CD8-positive, alpha-beta memory T cell (primary cell): ENCODE measurements at places on chromosomes 5 and 9.

DNA sequence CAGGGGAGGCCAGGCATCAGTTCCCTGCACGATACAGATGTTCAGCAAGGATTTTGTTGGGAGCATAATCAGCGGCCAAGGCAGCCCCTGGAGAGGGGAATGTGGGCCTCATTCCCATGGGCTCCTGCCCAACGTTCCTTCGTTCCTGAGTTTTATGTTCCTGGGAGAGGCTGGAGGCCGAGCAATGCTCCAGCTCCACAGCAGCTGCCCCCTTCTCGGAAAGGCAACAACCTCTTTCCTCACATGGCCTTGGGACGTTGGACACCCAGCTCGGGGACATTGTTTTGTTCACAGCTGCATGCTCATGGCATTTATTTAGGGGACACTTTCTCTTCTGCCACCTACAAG, 63.8 kb upstream of the COL15A1 start:
- H3K36me3 ChIP-seq, result no peaks in the 10 kb centered on the region
- no peaks in the 10 kb centered on the region for H3K4me1 ChIP-seq
- no peak overlapping the region for H3K4me3 ChIP-seq
- H3K27me3 ChIP-seq, result no peaks in the 10 kb centered on the region
- H3K27ac ChIP-seq, result no peak overlapping the region

GRCh38 chr5:81222285-81222684, 10.8 kb upstream of the CKMT2 start:
- H3K27ac ChIP-seq, result no peak overlapping the region
- H3K27me3 ChIP-seq, result no peaks in the 10 kb centered on the region
- H3K4me3 ChIP-seq, result no peak overlapping the region
- DNase-seq, result no peak

DNA sequence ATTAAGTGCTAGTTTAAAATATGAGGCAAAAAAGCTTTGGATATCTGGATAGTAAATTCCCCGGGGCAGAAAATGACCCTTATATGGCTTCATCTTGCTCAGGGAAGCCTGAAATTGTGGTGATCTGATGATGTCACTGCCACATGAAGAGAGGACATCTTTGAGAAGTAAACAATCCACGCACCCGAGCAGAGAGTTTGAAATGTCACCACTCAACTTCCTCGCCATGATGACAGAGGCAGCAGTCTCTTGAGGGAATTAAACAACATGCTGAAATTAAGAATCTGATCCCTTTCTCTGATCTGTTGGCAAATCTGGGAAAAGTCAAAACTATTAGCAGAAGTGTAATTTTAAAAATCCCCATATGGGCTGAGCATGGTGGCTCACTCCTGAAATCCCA, 110.0 kb downstream of the TLE1 start:
- H3K27ac ChIP-seq, result no peak overlapping the region
- H3K4me3 ChIP-seq, result no peak overlapping the region
- DNase-seq, result no peak

- no peak overlapping the region for H3K4me3 ChIP-seq
- H3K27me3 ChIP-seq, result no peaks in the 10 kb centered on the region
- DNase-seq, result no peak
- H3K4me1 ChIP-seq, result no peaks in the 10 kb centered on the region
- H3K36me3 ChIP-seq, result no peaks in the 10 kb centered on the region
Observed at GRCh38 chr9:3299872-3300271, 225.9 kb downstream of the RFX3 start.

- H3K27ac ChIP-seq, result no peak overlapping the region
- DNase-seq, result no peak
- no peaks in the 10 kb centered on the region for H3K4me1 ChIP-seq
- no peak overlapping the region for H3K4me3 ChIP-seq
- H3K36me3 ChIP-seq, result no peaks in the 10 kb centered on the region
- H3K27me3 ChIP-seq, result no peaks in the 10 kb centered on the region
Observed at GRCh38 chr5:154103233-154103632, 64.5 kb downstream of the MFAP3 start.

DNA sequence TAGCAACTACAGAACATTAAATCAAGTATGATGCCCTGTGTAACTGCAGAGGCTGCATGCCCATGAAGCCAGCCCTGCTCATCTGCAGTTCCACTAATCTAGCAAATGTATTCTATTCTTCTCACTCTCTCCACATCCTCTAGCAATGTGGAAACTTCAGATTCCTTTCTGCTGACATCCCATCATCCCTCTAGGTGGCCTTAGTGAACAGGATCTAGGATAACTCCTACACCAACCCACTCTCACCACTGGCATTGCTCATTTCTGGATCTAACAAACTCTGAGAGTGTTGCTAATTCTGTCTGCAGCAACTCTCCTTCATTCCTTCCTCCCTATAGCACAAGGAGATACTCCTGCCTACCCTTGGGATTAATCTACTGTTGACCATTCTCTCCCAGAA, 80.8 kb downstream of the FAM81B start:
- no peak overlapping the region for H3K4me3 ChIP-seq
- no peaks in the 10 kb centered on the region for H3K4me1 ChIP-seq
- H3K27ac ChIP-seq, result no peak overlapping the region
- DNase-seq, result no peak

- H3K27ac ChIP-seq, result no peak overlapping the region
- H3K4me1 ChIP-seq, result no peaks in the 10 kb centered on the region
- peaks cover 8% of the 10 kb centered on the region for H3K27me3 ChIP-seq
- no peaks in the 10 kb centered on the region for H3K36me3 ChIP-seq
Observed at GRCh38 chr9:89814340-89815040, 209.7 kb downstream of the GADD45G start.

DNA sequence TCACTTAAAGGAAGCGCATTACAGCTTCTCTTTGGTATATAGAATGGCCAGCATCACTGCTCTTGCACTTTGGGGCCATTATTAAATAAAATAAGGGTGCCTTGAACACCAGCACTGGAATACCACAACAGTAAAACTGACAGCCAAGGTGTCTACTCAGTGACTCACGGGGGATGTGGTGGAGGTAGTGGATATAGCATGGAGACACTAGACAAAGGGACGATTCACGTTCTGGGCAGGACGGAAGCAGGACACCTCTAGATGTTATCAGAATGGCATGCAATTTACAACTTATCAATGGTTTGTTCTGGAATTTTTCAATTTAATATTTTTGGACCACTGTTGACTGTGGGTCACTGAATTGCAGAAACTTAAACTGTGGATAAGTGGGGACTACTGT, 32.9 kb upstream of the PDE8B start:
- H3K27ac ChIP-seq, result no peak overlapping the region
- H3K4me3 ChIP-seq, result no peak overlapping the region
- H3K27me3 ChIP-seq, result no peaks in the 10 kb centered on the region

GRCh38 chr5:96503501-96504236, 70.6 kb upstream of the PCSK1 start:
- H3K27ac ChIP-seq, result no peak overlapping the region
- no peak for DNase-seq
- no peaks in the 10 kb centered on the region for H3K36me3 ChIP-seq
- no peak overlapping the region for H3K4me3 ChIP-seq

- no peaks in the 10 kb centered on the region for H3K27me3 ChIP-seq
- no peak overlapping the region for H3K4me3 ChIP-seq
- no peaks in the 10 kb centered on the region for H3K4me1 ChIP-seq
- no peaks in the 10 kb centered on the region for H3K36me3 ChIP-seq
- H3K27ac ChIP-seq, result no peak overlapping the region
- no peak for DNase-seq
Observed at GRCh38 chr5:90367879-90368278, 41.7 kb downstream of the CETN3 start.

DNA sequence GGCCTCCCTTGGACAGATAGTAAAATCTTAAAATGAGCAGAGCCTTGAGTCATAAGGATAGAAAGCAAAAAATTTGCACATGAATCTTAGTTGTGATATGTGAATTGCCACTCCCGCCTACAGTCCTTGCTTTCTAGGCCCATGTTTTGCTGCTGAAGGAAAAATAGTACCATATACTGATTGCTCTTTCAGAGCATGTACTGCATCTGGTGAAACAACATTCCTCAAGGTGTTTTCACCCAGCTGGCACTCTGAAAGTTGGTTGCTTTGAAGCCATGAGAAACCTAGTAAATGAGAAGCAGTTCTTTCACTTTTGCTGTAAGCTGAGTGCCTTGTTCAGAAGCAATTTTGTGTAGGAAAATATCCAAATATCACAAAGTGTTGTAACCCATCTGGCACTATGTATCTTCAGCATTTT, 10.3 kb downstream of the CDC37L1 start:
- H3K36me3 ChIP-seq, result peaks cover 10% of the 10 kb centered on the region
- H3K27ac ChIP-seq, result no peak overlapping the region
- peaks cover 5% of the 10 kb centered on the region for H3K4me1 ChIP-seq
- H3K4me3 ChIP-seq, result no peak overlapping the region
- DNase-seq, result no peak
- no peaks in the 10 kb centered on the region for H3K27me3 ChIP-seq

- H3K4me3 ChIP-seq, result no peak overlapping the region
- DNase-seq, result no peak
- no peaks in the 10 kb centered on the region for H3K36me3 ChIP-seq
- no peaks in the 10 kb centered on the region for H3K4me1 ChIP-seq
Observed at GRCh38 chr5:98791898-98792580, 18.6 kb downstream of the RGMB start.

DNA sequence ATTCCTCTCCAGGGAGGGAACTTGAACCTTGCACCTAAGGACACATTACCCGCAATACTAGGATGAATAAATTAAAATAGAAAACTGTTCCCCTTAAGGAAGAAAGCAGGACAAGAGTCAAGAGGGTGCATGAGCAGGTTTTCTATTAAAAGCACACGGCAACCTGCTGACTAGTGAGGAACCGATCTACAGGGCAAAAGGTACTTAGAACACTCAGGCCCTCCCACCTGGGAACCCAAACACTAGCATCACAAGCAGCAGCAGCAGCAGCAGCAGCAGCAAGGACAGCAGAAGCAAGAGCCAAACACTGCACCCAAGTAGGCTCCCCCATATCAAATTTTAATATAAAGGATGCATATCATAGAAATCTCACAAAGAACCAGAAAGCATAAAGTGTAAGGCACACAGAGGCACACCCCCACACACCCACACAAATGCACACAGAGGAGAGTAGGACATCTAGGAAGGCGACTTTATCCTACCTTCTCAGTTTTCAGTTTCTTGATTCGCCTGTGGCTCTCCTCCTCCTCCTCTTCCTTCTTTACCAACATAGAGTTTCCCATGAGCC, 2.8 kb downstream of the ZNF608 start:
- H3K4me3 ChIP-seq, result no peak overlapping the region
- peaks cover 16% of the 10 kb centered on the region for H3K27me3 ChIP-seq
- no peak for DNase-seq
- no peaks in the 10 kb centered on the region for H3K4me1 ChIP-seq
- H3K36me3 ChIP-seq, result no peaks in the 10 kb centered on the region
- no peak overlapping the region for H3K27ac ChIP-seq

- no peaks in the 10 kb centered on the region for H3K36me3 ChIP-seq
- no peaks in the 10 kb centered on the region for H3K27me3 ChIP-seq
- H3K4me3 ChIP-seq, result no peak overlapping the region
- no peak overlapping the region for H3K27ac ChIP-seq
Observed at GRCh38 chr5:92574023-92574422, 1007.0 kb downstream of the NR2F1-AS1 start.

DNA sequence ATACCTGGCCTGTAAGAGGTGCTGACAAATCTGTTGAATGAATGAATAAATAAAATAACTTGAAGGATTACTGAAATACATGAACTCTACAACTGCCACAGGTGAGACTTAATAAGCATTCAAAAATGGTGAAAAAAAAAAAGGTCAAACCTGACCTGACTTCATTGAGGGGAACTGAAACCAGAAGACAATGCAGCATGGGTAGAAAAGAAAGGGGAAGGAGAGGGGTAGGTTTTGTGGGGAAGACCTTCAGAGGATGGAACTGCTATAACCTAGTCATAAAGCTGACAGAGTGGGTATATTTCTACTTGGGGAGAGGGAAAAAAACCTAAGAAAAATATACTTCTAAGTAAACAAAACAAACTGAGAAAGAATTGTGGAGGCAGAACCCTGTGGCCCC, 56.6 kb downstream of the RASEF start:
- no peaks in the 10 kb centered on the region for H3K27me3 ChIP-seq
- H3K4me3 ChIP-seq, result no peak overlapping the region
- no peak overlapping the region for H3K27ac ChIP-seq

DNA sequence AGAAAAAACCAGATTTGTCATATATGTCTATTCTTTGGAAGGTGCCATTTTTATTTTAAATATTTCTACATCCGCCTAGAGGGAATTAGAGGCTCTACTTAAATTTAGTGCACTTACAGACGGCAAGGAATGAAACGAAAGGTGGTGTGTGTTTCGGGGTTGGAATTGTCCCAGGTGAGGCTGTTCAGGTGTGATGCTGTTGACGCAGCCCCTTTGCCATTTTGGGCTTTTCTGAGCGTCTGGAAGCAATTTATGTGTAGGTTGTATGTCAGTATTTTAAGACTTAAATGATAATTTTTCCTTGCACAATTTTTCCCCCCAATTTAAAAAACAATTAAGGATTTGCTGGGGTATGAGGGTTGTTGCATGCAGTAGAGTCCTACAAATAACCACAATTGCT, 2.0 kb downstream of the TENT4A start:
- H3K4me3 ChIP-seq, result peak overlapping the region; percentile 62
- no peaks in the 10 kb centered on the region for H3K36me3 ChIP-seq
- no peak overlapping the region for H3K27ac ChIP-seq
- no peak for DNase-seq
- H3K4me1 ChIP-seq, result peaks cover 54% of the 10 kb centered on the region

- no peaks in the 10 kb centered on the region for H3K4me1 ChIP-seq
- H3K27me3 ChIP-seq, result no peaks in the 10 kb centered on the region
- no peak overlapping the region for H3K27ac ChIP-seq
- no peak for DNase-seq
- no peaks in the 10 kb centered on the region for H3K36me3 ChIP-seq
Observed at GRCh38 chr5:79552984-79553383, 39.0 kb upstream of the HOMER1 start.

DNA sequence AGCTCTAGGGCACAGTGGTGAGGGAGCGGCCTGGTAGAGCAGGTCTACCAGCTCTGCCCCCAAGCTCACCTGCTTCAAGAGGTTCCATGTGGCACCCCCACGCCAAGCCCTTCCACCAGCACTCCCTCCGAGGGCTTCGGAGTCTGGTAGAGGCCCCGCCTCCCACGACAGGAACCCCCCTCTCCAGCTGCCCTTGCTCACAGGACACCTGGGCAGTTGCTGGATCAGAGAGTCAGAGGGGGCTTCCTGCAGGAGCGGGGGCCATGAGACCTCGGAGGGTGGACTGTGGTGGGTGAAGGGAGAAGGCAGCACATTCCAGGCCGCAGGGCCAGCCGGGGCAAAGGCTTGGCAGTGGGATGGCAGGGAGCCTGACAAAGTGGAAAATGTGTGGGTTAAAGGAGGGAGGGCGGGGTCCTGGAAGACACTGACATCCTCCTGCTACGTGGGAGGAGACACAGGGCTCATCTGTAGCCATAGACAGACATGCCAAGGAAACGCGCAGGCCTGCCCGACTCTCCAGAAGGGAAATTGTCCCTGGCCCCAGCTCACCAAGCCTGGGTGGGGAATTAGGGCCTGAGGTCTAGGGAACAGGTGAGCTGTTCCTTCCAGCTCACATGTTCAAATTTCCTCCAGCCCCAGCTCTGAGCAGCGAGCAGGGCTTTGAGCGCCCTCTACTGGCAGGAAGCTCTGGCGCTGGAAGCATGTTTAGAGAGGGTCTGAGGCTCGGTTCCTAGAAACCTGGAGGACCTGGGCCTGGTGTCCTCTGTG, 74.2 kb downstream of the NTNG2 start:
- no peaks in the 10 kb centered on the region for H3K36me3 ChIP-seq
- H3K4me1 ChIP-seq, result peaks cover 13% of the 10 kb centered on the region
- no peak overlapping the region for H3K27ac ChIP-seq
- H3K4me3 ChIP-seq, result no peak overlapping the region

- no peaks in the 10 kb centered on the region for H3K4me1 ChIP-seq
- H3K27ac ChIP-seq, result no peak overlapping the region
- H3K36me3 ChIP-seq, result no peaks in the 10 kb centered on the region
- H3K4me3 ChIP-seq, result no peak overlapping the region
- DNase-seq, result no peak
Observed at GRCh38 chr5:120293796-120294195, 170.3 kb upstream of the PRR16 start.
